Eye (tissue), 1 donor: ENCODE measurements at places on chromosomes 3 and 15.

DNA sequence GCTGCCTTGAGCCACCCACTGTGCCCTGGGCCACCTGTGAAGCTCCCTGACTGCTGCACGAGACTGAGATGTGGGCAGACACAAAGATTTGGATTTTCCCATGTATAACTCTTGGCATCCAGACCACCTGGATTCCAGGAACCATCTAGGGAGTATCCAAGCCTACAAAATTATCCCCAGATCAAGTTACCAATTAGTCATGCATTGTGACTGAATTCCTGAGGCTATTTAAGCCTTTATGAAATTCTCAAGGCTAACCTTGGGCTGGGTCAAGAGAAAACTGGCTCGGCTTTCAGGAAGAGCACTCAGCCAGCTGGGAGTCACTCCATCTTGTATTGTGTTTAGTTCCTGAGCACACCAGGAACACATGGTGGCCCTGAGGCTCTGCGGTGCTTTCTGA lies 13.3 kb upstream of the ATP13A5 start:
- peak; percentile 30 for DNase-seq

DNA sequence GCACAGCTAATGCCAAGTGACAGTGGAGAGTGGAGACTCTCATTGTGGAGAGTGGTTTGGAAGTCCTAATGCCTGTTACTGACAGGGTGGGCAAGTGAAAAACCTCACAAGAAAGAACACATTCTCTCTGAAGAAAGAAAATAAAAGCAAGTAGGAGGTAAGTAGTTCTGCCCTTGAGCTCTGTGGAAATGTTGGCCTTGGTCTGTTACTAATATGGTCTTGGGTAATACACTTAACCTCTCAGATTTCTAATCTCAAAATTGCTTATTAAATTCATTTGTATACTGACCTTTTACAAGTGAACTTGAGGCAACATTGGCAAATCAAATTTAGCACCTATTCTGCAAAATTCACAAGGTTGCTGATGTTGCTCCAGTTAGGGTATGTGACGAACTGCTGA lies 291.6 kb upstream of the CBLB start:
- DNase-seq = no peak

- DNase-seq = peak; percentile 20
These were observed 31.9 kb downstream of the DNAH1 start for GRCh38 chr3:52347716-52348635.

- no peak for DNase-seq
These were observed 658.7 kb downstream of the SQOR start for GRCh38 chr15:46293550-46293949.

- DNase-seq = no peak
These were observed 9.9 kb downstream of the RFT1 start for GRCh38 chr3:53120336-53120735.

- peak; percentile 31 for DNase-seq
These were observed 25.2 kb downstream of the NR2F2 start for GRCh38 chr15:96355568-96356187.

GRCh38 chr3:97066531-97066930 lies 252.1 kb downstream of the EPHA6 start:
- no peak for DNase-seq

- no peak for DNase-seq
These were observed 441.7 kb downstream of the TBL1XR1 start for GRCh38 chr3:176755552-176755951.

DNA sequence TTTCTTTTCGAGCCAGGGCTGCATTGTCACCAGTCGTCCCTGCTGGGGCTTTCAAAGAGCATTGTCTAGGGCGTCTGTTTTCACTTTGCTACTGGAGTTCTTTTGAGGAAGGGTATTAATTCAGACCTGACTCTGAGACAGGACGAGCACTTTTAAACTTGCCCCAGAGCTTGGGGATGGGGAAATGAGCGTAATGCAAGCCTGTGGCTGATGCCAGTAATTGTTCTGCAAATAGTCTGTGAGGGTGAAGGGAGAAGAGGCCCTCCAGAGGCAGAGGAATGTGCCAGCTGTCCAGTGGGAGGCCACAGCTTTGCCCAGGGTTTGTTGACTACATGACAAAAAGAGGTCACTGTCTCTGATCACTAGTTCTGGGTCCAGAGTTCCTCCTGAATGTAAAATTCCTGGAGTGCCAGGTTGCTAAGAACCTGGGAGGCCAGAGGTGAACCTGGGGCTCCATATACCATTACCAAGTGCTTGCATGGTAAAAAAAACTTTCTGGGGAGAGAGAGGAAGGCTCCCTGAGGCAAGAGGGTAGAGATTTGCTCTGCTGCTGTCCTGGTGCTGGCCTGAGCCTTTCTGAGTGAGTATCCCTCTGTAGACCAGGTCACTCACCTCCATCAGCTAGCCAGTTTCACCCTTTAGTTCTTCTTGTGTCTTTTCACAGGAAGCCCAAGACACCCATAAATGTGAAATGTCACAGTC lies 14.8 kb downstream of the EEFSEC start:
- peak; percentile 74 for DNase-seq
